Hematopoietic multipotent progenitor cell treated with erythropoietin and hydrocortisone succinate and interleukin-3 and kit ligand, for 8 days (in vitro differentiated cells): ENCODE measurements at places on chromosomes 3 and 15.
A peak's percentile ranks its signal among the peaks of the same experiment; 100 is the strongest.

GRCh38 chr3:72194458-72194857 is 409.5 kb upstream of the PROK2 start:
- no peak for DNase-seq

GRCh38 chr15:93088981-93089726 is at the start of gene RGMA:
Gene RGMA (minus strand): TSS chr15:93089211. CDS start chr15:93088932, 279 bp downstream.
- DNase-seq: no peak

DNA sequence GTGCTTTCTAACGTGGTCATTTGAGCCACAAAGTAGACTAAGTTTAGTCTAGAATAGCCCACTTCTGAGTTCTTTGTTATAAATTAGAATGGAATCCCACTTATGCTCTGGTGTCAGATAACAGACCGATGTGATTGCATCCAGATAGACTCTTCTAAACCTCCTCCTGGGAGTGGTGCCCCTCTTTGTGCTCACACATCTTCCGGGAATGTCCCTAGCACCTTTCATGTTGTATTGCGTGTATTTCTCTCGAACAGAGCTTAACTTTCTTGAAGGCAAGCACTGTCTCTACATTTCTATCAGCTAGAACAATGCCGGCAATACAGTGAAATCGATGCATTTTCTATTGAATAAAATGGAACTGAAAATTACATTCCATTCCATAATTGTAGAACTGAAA is 23.0 kb downstream of the CP start:
- no peak for DNase-seq

DNA sequence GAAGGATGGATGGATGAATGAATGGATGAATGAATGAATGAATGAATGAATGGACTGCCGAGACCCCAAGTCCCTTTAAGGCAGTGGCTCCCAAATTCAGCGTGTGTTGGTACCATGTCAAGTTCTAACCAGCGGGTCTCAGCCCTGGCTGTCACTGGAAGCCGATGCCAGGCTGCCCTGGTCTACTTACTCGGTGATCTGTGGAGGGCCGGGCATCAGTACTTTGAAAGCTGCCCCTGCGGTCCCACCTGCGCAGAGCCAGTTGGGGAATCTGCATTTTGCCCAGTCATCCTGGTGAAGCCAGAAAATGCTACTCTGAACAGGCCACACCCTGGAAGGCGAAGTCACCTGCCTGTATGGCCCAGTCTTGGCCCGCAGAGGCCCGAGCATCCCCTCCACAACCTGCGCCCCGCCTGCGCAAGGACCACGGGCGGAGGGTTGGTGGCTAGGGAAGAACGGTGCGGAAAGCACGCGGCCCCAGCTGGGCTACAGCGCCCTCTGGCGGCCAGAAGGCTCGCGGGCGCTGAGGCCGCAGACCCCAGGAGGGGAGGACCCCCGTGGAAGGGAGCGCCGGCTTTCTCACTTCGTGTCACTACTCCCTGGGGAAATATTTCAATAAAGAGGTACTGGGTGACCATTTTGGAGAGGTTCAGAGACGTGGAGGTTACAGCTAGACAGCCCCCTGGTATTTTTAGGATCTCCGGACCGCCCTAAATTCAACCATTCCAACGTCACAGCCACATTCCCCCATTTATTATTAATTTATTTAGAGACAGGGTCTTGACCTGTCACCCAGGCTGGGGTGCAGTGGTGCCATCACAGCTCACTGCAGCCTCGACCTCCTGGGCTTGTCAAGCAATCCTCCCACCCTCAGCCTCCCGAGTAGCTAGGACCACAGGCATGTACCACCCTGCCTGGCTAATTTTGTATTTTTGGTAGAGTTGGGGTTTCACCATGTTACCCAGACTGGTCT is 34.9 kb downstream of the PRKCD start:
- peak; percentile 43 for DNase-seq

- no peak for DNase-seq
Measured at GRCh38 chr3:139552632-139553365, 13.3 kb upstream of the RBP1 start.

- DNase-seq: peak; percentile 78
Measured at GRCh38 chr3:116770815-116771450, 61.4 kb downstream of the TUSC7 start.

DNA sequence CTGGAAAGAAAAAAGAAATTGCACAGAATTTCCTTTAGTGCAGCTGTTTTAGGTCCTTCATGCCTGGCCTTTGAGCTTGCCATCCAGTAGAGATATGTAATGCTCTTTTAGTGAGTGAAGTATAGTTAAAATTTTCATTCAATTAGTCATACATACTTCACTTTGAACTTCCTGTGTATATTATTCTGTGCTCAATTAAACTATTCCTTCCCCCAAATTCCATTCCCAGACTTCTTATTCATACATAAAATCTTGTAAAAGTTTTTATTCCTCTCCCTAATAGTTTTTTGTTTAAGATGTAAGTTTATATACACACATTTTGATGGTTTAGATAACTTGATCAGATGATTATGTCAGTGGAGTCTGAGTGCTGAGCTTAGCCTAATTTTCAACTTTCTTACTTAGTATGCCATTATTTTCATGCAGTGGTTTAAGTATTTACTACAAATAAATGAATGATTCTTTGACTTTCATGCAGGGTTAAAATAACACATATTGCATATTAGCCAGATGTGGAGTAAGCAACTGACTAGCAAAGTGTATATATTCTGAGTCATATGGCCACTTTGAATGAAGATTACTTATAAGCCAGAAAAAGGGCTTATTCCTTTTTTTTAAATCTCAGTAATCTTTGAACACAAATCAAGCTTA is 42.5 kb upstream of the ABHD10 start:
- DNase-seq: no peak

GRCh38 chr15:53882311-53882710 is 95.9 kb upstream of the UNC13C start:
- no peak for DNase-seq

- no peak for DNase-seq
Measured at GRCh38 chr15:28913171-28913765, 27.5 kb downstream of the APBA2 start.

GRCh38 chr15:56351957-56352506 is 13.2 kb upstream of the TEX9 start:
- DNase-seq: no peak

DNA sequence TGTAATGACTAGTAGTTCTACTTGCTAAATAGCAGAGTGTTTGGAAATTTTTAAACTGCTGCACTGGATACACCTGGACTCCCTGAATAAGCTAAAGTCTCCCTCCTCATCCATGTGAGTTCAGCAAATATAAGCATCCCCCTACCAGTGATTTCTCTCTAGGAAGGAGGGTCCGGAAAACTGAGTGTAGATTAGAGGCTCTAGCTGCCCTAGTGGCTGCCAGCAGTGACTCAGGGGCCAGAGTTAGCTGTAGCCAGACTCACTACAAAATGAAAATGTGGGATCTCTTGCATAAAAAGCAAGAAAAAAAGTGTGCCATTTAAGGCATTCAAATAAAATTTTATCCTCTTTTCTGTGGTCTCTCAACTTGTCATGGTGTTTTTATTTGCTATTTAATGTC is 485.0 kb upstream of the ATP11B start:
- no peak for DNase-seq

DNA sequence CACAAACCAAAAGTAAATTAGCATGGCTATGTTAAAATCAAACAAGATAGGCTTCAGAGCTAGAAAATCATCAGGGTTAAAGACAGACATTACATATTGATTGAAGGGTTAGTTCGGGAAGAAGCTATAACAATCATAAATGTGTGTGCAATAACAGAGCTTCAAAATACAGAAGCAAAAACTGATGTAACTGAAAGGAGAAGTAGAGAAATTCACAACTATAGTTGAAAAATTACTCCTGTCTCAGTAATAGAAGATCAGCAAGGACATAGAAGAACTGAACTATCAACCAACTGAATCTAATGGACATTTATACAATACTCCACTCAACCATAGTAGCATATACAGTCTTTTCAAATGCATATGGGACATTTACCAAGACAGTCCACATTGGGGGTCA is 59.4 kb downstream of the MCTP2 start:
- DNase-seq: no peak

- no peak for DNase-seq
Measured at GRCh38 chr15:63722204-63722808, 111.4 kb downstream of the HERC1 start.

GRCh38 chr15:51355096-51355495 is 13.6 kb downstream of the GLDN start:
- no peak for DNase-seq

DNA sequence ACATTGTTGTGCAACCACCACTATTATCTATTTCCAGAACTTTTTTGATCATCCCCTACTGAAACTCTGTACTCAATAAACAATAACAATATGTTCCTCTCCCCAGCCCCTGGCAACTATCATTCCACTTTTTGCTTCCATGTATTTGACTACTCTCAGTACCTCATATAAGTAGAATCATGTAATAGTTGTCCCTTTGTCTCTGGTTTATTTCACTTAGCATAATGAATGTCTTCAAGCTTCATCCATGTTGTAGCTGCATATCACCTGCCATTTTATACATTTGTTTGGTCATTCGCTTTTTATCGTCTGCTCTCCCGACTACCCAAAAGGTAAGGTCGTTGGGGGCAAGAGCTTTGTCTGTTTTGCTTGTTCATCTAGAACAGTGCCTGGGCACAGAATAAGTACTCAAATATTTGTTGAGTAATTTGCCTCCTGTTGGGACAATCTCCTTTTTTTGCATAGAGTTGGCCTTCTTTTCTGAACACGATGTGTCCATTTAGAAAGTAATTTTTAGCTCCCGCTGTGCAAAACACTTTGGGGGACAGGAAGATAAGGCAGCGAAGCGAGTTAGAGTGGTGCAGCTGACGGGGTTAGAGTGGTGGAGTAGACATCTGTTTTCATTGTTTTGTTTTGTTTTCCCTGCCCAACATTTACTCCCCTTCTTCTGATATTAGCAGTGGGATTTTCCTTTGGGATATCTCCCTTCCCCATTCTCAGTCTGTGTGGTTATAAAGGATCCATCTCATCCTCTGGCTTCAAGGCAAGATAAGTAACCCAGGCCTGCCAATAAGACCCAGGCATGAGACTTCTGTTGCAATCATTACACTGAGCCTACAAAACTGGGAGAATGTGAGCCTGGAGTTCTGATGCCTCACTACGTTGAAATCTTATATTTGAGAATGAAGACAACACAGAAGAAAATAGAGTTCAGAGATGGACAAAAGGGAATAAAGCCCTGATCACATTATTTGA is 83.4 kb upstream of the RNU6-1 start:
- no peak for DNase-seq

- no peak for DNase-seq
Measured at GRCh38 chr3:40969341-40969740, 230.0 kb upstream of the CTNNB1 start.

GRCh38 chr3:100978011-100978659 is 15.1 kb downstream of the ABI3BP start:
- DNase-seq: no peak

GRCh38 chr3:17759901-17760300 is 17.5 kb upstream of the TBC1D5 start:
- no peak for DNase-seq

DNA sequence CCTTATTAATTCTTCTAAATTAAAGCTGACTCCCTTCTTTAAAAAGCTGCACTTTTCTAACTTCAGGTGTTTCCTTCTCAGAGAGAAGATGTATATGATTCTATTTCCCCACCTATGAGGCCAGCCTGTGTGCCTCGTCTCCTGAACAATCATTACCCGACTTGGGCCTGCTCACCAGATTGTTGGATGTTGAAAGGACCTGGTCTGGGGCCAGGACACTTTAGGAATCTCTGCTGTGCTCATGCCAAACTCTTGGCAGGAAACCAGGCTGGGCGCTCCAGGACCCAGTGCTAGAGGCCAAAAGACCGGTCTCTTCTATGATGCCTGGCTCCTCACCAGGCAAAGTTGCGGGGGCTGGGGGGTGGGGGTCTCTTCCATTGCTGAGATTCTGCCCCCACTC is 16.9 kb upstream of the LRRC31 start:
- no peak for DNase-seq

DNA sequence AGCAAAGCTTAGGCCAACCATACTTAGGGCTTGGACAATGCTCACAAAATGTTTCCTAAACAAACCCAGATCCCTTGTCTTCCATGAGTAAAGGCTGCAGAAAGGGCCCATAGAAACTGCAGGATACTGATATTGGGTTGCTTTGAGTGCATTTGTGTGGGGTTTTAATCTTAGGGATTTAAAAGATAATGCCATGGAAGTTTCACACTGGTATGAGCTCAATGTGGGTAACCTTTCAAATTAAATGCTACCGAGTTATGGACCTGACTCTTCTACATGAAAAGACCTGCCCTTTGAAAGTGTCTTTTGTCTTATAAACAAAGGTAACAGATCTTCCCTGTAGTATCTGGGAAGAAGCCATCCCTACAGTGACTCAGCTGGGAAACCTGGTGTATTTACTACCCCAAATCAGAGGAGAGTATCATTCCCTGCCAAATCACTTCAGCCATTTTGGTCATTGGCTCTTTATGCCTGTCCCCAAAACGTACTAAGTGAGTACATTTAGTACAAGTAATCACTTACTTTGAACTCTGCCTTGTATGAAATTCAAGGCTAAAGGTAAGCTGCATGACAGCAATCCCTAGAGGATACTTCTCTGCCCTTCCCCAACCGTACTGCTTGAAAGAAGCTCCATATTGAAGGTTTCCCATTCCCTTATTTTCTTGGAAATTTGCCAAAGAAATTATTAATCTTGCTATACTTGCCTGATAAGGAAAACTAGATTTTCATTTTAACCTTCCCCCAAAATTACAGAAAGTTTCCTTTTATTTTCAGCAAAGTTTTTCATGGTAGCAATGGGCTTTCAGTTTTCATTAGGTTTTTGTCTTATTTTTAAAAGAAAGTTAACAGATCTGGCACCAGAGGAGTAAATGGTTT is 7.2 kb downstream of the TM4SF1 start:
- DNase-seq: no peak

DNA sequence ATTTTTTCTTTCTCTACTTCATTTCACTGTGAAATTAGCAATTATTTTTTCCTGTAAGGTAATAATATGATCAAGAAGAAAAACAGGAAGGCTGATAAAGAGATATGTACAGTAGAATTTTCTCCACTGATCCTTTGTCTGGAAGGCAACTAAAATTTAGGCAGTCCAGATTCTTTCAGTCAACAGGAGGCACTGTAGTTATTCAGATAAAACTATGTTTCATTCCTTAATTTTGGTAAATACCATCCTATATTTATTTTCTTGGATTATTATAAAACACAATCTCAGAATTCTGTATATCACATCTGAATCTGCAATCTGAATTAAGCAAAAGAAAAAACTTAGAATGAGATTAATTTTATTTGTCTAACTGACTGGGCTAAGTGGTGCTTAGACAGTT is 343.2 kb downstream of the LSAMP start:
- DNase-seq: no peak

DNA sequence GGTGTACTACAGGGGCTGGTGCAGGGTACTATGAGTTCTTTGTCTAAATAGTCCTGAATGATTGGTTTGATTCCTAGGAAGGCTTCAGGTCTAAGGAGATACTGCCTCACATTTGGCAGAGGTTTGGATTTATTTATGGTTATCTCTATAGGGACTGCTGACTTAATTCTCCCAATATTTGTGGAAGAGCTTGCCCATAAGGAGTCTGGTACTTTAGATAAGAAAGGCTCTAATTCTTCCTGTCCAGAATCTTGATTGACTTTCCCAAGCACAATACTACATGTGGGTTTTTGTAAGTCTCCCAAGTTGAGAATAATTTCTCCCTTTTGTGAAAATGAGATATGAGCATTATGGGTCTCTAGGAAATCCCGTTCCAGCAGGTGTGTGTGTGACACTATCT is 36.7 kb upstream of the AP4E1 start:
- DNase-seq: peak; percentile 41
